ENCODE measurements at places on chromosomes 6 and 20.

DNA sequence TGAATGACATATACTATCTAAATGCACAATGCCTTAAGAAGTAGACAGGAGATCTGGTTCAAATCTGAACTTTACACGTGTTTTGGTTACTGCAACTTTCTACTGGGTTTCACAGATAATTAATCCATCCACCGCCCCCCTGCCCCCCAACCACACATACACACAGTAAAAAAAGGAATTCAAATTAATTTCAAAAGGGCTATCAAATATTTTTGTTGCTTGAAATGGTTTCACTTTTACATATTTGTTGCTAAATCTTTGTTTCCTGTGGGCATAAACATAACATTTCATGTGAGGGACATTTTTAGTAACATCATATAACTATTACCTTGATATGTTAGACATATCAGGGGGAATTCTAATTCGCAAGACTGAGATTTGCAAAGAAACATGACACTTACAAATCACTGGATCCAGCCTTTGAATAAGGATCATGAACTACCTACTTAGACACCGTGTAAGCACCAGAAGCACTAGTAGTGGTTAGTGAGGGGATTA, 7.5 kb downstream of the NEDD9 start:
- DNase-seq = no peak

DNA sequence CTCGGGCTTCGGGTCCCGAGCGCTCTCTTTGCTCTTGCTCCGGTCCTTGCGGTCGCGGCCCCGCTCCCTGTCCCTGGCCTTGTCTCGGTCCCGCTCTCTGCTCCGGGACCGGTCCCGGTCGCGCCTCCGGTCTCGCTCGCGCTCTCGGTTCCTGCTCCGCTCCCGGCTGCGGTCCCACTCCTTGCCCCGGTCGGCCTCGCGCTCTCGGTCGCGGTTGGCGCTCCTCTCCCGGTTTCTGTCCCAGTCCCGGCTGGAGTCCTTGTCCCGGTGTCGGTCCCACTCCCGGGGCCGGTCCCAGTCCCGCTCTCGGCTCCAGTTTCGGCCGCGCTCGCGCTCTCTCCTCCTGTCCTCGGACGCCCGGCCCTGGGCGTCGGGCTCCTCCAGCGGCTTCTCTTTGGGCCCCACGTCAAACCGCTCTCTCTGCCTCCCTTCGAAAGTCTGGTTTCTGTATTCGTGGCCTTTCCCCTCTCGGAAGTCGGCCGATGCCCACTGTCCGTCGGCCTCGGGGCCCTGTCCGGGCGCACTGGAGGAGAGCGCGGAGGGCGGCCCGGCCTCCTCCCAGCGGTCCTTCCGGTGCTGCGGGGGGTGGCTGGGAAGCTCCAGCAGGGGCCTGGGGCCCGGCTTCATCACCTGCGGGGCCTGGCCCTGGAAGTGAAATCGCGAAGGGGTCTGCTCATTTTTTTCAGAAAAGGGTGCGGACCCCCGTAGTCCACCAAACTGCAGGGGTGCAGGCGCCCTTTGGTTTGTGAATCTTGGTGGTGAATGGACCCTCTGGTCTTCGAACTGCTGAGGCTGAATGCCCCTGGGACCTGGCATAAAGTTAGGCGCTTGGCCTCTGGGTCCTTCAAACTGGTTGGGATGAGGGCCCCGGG, 17.9 kb upstream of the TCFL5 start:
- no peak for DNase-seq

DNA sequence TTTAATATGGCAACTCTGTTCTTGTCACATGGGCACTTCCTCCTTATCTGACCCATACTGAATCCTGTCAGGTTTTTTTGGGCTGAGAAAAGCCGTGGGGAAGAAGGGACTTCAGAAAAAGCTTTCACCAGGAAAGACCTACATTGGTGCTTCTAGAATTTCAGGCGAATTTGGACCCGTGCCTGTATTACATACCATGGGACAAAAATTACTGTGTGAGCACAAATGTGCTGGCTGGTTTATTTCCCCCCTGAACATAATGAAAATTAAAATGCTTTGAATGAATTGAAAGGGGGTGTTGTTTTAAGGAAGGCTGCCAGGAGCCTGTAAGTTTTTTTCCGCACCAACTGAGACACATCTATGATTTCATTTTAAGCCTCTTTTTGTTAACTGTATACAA, 29.6 kb downstream of the CAP2 start:
- DNase-seq = no peak

DNA sequence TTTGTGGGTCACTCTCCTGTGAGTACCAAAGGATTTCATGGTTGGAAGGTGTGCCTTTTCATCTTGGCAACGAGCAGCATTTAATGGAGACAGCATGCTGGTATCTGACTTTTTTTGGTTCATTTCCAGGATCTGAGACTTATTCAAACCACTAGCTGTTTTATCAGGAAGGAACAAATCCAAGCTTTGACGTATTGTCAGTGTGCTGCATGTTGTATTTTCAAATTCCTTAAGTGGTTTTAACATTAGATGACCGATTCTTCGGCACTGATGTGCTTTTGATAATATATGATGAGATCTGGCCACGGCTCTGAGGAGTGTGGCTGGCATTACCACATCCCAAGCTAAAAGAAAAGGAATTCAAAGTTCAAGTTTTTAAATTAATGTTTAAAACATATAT, 6.4 kb downstream of the RMND1 start:
- no peak for DNase-seq

GRCh38 chr6:3217286-3217685, 10.2 kb downstream of the TUBB2B start:
- DNase-seq = no peak

- DNase-seq = no peak
Measured at GRCh38 chr6:72623808-72624207, 1.9 kb downstream of the KCNQ5 start.

DNA sequence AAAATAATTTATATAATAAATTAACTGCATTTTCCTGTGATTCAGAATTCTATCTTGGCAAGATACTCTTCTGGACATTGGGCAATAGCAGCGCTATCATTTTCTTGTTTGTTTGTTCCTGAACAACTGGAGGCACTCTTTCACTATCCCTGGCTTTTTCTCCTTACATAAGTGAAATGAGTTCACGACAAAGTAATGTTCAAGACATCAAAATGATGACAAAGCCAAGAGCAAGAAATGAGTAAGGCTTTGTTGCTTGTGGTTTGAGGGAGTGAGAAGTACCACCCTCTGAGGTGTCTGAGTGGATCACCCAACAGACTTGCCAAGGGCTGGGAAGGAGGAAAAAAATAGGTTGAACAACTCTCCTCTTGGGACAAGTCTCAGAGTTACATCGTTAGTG, 466.6 kb upstream of the JAG1 start:
- DNase-seq = no peak

All from Panc1 (cell line).